ENCODE measurements at places on chromosomes 7 and 10.

DNA sequence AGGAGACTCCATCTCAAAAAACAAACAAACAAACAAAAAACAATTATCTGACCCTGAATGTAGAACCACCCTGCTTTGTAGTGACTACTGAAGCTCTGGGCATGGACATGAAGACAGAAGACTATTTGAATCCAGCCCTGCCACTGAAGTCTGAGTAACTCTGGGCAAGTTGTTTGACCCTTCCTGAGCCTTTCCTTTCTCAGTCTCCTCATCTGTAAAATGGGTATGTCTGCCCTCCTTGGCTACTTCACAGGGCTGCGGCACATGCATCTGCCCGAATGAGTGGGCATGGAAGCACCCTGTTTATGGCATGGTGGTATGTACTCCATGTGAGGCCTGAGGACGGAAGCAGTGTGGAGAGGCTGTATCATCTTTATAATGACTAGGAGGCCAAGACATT, 22.2 kb upstream of the MALSU1 start:
- DNase-seq: no peak

- DNase-seq: no peak
Measured at GRCh38 chr7:132950725-132951124, 131.2 kb downstream of the CHCHD3 start.

DNA sequence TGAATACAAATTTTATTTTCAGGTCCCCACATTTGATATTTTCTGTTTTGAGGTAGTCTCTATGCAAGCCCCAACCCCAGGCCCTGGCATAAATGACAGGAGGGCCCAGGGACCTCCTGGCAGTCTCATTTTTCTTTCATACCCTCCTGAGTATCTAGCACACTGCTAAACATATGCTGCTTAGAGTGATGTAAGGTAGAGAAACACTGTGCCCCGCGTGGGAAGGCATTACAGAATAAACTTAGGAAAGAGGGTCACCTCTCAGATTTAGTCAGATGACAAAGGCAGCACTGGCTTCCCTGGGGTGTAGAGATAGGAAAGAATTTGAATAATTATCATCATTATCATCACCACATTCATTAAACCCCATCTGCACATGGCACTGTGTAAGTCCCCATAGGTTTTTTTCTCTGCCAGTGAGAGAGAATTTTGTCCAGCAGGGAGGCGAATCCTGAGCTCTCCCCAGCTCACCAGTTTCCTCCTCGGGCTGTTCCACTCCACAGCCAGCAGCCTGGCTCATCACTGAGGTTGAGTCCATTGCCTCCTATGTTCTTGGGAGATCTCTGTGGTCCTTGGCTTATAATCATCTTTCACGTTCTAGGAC, 507.3 kb upstream of the GALNT17 start:
- no peak for DNase-seq

DNA sequence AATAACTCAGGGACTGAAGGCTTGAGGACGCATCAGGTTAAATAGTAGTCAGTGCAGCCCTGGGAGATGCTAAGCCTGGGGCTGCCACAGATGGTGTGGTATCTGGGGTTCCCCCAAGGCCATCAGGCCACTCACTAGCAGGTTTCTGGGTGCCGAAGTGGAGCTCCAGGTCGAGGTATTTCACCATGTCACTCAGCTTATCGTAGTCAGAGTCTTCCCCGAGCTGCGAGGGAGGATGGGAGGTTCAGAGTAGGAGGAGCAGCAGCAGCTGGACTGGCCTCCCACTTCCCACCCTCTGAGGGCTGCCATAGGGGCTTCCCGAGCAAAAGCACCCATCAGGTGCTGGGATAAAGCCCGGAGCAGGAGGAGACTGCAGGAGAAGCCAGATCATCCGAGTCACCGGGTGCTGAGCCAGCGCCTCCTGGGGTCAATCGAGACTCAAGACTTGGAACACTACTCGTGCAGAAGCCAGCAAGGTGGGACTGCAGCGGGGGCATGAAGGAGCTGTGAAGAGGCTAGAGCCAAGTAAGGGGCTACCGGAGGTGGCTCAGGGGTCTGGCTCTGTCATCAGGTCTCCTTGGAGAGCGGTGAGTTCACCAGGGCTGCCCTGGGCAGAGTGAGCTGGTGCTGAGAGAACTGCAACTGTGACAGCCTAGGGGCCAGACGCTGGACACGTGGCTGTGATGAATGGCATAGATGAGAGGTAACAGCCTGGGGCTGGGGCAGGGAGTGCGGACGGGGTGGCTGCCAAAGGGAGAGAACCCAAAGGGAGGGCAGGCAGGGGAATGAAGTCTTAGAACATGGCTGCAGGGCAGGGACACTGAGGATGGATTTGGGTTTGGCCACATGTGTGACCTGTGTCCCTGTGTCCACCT, 45.3 kb downstream of the GRID2IP start:
- no peak for DNase-seq
